ENCODE measurements at places on chromosomes 6 and 20. TPM values are rescaled to one million over a fixed set of nuclear protein-coding genes. Genes with fewer than 3 reads are reported as not detected.

Gene TAGAP
- total RNA-seq = 0.42 TPM

Gene LGSN
- not detected for total RNA-seq

Gene MYT1
- not detected for total RNA-seq

GRCh38 chr20:32510601-32511357, 74.4 kb downstream of the NOL4L start:
- DNase-seq = no peak

DNA sequence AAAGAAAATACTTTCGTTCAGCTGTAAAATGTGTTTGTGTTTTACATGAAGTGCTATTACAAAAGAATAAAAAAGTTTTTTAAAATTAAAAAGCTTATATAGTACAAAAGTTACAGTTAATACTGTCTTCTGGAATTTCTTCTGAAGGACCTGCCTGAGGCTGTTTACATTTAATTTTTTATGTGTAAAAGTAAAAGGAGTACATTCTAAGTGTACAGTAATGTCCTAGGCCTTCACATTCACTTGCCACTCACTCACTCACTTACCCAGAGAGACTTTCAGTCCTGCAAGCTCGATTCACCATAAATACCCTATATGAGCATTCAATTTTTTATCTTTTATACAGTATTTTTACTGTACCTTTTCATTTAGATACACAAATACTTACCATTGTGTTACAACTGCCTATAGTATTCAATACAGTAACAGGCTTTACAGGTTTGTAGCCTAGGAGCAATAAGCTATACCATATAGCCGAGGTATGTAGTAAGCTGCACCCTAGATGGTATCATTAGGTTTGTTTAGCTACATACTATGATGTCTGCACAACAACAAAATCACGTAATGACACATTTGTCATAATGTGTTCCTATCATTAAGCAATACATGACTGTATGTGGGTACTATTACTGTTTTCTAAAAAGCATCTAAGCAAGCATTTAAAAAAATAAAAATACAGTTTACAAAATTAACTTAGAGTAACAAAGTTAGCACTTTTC, 33.0 kb downstream of the RNF146 start:
- DNase-seq = no peak

DNA sequence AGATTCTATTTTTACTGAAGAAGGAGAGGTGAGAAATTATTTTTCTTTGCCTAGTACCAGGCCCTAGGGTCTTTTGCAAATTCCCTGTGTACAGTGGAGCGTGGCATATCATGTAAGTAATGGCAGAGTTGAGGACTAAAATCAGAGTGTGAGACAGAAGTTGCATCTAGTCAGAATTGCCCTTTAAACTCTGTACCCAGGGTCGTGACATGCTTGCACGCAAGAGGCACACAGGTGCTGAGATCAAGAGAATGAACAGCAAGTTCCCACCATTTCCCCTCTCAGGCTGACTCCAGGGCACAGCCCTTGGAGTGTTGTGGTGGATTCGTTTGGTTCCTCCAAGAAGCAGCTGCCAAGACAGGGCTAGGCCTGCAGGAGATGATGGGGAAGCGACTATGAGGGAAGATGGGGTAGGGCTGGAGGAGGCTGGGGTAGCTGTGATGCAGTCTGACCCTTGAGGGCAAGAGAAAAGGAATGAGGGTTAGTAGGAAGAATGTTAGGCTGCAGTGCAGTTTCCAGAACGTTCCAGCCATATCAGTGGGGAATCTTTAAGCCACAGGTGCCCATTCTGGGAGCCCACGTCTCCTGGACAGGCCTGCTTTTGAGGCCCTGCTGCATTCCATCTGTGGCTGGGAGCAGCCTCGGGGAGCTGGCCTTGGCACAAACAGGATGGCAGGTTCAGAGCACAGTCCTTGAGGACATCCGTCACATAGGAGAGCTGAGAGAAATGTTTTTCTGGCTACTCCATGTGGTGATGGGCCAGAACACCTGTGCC, 6.9 kb downstream of the NELFCD start:
- no peak for DNase-seq

DNA sequence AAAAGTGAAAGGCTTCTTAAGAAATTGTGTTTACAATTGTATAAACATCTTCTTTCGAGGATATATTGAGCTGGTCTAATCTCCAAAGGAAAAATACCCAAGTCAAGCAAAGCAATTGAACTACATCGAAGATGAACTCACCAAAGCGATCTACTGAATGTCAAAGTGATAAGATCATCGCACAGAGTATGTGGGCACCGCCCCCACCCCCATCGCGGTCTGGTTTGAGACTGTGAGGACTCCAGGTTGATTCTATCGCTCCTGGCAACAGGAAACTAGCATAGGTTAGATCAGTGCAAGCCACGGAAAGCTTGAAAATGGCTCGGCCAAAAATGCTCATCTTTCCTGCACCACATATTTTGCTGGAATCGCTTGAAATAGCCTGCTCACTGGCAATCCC, 133.2 kb upstream of the RPS6KA2 start:
- DNase-seq = no peak

GRCh38 chr20:38809942-38810341, 4.4 kb downstream of the PPP1R16B start:
- DNase-seq = no peak

GRCh38 chr20:1130847-1131246, 12.4 kb downstream of the PSMF1 start:
- DNase-seq = peak; percentile 62

GRCh38 chr6:4668271-4669179, 107.7 kb upstream of the CDYL start:
- DNase-seq = no peak

GRCh38 chr20:1588533-1589460, 31.0 kb downstream of the SIRPB1 start:
- no peak for DNase-seq

DNA sequence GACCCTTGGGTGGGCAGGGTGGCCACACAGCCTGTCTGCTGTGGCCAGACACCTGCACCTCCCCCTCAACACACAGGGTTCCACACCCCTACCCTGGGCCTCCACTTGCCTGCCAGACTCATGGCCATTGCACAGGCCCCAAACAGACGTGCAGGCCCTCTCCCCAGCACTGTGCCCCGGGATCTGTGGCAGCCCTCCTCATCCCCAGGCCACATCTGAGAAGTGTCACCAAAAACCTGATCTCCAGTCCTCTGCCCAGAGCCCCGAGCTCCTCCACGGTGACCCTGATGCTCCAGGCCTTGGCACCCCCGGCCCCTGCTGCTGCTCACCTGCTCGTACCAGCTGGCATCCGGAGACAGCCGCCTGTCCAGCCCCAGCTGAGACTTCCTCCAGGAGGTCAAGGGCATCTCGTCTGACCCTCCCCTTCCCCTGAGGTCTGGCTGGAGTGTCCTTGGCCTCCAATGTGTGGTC, 160.1 kb downstream of the DLL1 start:
- no peak for DNase-seq

GRCh38 chr6:53723331-53723730, 57.8 kb upstream of the KLHL31 start:
- DNase-seq = no peak

- no peak for DNase-seq
Measured at GRCh38 chr6:128032042-128032441, 131.2 kb upstream of the THEMIS start.

DNA sequence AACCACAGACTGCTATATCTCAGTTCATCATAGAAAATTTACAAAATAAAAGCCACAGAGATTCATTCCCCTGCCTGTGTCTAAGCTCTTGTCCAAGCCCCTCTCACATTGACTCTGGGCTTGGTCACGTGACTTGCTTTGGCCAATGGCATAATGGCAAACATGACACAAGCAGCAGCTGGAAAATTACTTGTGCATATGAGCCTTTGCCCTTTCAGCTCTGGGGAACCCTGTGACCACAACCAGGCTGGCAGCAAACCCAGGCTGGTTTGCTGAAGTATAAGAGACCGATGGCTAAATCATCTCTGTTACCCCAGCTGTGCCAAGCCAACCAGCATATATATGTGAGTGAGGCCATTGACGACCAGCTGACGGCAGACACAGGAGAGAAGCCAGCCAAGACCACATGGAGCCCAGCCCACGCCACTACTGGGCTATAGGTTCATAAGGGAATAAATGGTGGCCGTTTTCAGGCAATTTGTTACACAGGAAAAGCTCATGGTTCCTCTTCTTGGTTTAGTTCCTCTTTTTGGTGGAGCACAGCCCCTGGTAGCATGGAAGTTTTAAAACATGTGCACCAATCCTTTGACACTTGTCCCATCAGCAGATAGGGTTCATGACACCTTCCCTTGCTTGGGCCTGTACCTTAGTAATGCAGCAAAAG, 31.8 kb upstream of the RSPO4 start:
- DNase-seq = no peak

- no peak for DNase-seq
Measured at GRCh38 chr20:25496165-25496967, 88.9 kb downstream of the GINS1 start.

- DNase-seq = no peak
Measured at GRCh38 chr6:166325383-166326042, 16.8 kb downstream of the SFT2D1 start.

DNA sequence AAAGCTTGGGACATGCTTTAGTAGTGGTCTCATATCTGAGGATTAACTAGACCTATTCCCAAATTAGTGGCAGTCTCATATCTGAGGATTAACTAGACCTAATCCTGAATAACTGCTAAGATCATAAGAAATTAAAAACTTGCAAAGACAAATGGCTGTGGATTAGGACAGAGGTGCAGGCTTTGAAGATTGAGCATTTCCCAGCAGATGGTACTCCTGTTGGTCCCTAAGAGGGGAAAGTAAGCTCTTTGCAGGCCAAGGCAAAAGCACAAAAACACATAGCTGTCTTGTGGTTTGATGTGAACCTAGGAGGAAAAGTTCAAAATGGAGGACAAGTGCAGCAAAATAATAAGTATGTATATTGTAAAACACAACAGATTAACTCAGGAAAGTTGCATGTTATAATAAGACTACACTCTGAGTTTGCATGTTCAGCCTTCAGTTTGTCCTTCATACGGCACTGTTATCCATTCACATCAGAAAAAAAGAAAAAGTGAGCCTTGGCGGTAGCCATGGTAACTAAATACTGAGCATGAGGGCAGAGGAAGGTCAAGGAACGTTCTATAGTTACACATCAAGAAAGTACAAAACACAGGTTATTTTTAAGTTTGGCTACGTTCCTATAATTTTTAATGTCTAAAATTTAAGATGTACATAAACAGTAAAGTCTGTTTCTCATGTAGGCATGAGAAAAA, 62.8 kb downstream of the FILIP1 start:
- no peak for DNase-seq

DNA sequence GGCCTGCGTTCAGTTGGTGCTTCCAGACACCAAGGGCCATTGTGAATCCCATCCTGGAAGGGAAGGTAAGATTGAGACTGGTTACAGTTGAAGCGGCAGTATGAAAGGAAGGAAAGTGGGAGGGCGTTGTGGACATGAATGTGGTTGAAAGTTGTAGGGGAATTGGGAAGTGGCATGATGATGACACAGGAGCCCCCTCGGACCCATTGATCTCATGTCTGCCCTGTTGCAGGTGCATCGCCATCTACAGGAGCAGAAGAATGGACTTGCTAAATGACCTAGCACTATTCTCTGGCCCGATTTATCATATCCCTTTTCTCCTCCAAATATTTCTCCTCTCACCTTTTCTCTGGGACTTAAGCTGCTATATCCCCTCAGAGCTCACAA, 5.5 kb downstream of the HLA-DQA1 start:
- no peak for DNase-seq

DNA sequence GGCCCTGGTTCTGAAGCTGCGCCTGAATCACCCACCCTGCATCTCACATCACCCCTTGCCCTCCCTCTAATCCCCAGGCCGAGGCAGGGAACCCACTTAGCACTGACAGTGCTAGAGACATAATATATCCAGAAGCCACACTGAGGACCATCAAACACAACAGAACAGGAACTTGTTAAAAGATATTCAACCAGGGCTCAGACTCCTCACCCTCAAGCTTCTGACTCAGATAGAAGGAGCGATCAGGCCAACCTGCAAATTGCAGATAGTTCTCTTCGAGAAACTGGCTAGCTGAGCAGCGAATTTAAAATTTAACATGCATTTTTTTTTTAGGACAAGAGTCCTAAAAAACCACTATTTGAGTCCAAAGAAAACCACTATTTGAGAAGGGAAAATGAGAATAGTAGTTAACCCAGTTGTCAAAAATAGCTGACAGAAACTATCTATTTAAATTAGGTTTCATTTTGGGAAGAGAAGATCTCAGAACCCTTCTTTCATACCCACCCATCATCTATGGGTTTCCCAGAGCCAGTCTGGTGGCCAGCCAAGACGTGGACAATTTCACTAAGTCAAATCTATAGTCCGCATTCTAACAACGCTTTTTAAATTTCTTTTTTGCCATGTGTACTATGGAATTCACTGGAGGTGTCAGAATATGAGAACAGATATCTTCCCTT, 95.6 kb downstream of the OPRM1 start:
- DNase-seq = no peak

DNA sequence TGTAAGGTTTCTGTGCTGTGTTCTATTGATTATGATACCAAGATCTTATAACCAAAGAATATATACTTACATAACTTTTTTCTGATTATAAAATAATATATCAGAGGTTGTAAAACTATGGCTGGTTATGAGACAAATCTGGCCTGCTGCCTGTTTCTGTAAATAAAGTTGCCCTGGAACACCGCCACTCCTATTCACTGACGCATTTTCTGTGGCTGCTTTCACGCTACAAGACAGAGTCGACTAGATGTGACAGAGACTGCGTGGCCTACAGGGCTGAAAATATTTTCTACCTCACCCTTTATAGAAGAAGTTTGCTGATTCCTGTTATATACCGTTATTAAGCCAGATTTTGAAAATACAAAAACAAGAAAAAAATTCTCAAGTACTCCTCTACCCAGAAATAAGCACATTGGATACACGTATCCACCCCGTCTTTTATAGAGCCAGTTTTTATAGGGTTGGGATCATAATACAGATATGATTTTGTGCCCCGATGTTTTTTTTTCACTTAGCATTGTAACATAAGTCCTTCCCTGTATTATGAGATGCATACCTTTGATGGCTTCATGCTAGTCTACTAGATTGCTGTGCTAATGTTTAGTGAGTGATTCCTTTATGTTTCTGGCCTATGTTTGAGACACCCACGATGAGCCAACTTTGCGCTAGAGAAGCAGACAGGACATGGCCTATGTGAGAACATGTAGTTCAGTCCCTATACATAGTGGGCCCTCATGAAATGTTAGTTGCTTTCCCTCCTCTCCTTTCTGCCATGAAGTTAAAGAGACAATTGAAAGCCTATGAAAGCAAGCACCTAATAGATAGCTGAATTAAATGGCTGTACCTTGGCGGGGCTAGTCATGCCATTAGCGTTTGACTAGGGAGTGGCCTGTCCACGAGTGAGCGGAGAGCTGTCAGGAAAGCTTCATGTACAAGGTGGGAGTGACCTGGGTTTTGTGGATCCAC, 98.1 kb upstream of the KCNK16 start:
- no peak for DNase-seq

- DNase-seq = no peak
Measured at GRCh38 chr6:139344186-139344963, 30.1 kb downstream of the CITED2 start.

Measured in psoas muscle (tissue), 8 donors.